ENCODE measurements at places on chromosomes 12 and 14.

- DNase-seq = no peak
Observed at GRCh38 chr14:53619691-53620231, 336.9 kb downstream of the BMP4 start.

- DNase-seq = peak; percentile 76
Observed at GRCh38 chr12:113196990-113197389, 11.5 kb downstream of the RITA1 start.

DNA sequence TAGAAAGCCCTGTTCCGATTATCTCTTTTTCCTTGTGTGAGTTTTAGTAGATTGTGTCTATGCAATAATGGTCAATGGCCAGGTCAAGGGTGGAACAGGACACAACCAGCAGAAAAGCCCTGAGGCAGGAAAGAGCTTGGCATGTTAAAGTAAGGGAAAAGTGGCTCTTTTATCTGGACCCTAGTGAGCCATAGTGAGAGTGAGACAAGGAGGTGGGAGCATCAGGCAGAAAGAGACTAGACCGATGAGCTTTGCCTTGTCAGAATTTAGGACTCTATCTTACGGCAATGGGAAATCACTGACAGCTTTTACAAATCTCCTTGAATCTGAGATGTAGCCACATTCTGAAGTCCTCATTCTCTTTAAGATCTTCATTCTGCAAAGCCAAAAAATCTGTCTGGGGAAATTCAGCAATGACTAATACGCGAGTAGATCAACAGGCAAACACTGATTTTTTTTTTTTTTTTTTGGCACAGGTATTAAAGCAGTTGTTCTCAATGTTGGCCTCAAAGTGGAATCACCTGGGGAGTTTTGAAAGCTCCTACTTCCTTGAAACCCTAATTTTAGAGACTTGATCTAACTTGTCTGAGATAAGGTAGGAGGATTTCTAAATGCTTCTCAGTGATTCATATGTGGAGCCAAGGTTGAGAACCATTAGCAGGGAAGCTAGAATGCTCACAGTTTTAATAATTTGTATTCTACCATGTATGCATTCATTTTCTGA is 33.9 kb downstream of the TMEM19 start:
- DNase-seq = no peak

DNA sequence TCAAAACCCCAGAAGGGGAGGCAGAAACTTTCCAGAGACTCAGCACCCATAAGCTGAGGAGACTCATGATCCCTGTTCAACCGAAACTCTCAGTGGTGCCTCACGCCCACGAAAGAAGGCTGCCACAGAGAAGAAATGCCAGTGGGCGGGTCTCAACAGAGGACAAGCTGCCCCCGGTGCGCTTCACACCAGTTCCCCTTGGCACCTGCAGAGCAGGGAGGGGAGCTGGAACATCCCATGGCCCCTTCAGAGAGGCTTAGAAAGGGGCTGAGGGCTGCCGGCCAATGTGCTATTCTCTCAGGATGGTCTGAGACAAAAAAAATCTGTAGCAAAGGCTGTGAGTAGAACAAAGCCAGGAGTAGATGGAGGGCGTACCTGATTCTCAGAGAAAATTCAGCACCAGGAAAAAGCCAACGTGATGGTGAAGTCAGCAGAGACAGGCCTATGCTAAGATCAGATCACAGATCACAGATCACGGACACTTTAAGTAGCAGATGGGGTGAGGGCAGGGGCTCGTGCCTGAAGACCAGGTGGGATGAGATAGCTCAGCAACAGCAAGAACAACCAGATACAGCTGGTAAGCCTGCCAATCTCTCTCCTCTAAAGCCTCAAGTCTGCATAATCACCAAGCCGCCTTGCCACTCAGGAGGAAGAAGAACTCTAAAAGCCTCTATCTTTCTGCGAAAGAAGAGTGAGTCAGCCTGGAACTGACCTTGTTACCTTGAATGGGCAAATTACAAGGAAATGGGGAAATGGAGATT is 206.4 kb upstream of the GRIP1 start:
- no peak for DNase-seq

DNA sequence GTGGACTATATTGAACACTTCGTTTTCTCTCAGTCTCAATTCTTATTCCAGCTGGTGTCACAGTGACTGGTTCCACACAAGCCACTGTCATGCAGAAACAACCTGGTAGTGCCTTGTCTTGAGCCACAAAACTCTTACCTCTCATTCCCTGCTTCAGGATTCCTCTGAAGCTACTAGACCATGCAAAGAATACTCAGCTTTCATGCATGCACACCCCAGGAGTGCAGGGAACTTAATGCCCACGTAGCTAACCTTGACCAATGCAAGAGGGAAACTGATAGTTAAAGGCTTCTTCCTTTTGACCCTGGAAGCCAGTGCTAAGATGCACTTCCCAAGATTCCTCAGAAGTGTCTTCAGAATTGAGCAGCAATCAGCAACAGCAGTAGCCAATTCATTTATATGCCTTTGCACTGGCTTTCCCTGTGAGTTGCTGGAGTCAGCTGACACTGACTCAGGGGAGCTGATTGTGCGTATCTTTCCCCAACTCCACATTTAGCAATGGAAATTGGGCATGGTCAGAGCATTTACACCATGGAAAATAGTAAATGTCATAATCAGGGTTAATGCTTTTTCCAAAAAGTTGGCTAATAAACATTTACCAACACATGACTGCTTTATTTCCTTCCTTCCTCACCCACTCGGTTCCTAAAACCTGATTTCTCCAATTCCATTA is 113.6 kb upstream of the SLC35F4 start:
- no peak for DNase-seq

DNA sequence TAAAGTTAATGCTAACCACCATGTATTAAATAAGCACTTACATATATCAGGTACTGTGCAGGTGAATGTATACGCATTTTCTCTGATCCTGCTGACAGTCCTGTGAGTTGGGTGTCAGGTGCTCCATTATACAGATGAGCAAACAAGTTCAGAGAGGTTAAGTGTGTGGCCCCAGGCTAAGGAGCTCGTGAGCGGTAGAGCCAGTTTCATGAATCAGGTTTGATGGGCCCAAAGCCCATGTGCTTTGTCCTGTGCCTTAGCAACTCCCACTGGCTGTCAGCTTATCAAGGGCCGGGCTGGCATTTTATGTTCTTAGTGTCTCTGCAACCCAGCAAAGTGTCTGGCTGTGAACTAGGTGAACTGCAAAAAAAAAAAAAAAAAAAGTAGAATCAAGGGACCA is 701.2 kb upstream of the TBX3 start:
- no peak for DNase-seq

- DNase-seq = no peak
Observed at GRCh38 chr14:46973295-46973694, 321.7 kb upstream of the RPL10L start.

DNA sequence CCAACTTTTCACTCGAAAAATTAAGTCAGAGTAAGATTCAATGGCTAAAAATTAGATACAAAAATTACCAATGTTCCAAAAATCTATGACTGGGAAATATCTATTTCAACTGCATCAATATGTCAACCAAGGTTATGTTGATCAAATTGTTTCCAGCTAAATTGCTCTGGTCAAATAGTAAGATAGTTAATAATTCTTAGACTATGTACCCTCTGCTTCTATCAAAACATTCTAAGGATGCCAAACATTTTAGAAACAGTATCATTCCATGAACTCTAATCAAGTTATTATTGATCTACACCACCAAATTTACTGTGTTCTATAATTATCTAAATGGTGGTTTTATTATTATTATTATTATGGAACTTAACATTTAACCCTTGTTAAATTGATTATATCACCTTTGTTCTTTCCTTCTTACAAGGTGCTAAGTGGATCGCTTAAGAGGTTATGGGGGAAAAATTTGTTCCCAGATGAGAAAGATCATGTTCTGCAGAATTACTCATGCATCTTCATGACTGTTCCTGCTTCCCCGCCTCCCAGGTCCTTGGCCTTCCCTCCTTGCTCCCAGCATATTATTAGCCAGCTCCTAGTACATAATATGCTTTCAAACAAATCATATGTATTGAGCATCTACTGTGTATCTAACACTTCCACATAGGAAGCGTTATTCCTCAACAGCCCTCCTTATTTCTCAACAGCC is 240.5 kb upstream of the KRR1 start:
- no peak for DNase-seq

DNA sequence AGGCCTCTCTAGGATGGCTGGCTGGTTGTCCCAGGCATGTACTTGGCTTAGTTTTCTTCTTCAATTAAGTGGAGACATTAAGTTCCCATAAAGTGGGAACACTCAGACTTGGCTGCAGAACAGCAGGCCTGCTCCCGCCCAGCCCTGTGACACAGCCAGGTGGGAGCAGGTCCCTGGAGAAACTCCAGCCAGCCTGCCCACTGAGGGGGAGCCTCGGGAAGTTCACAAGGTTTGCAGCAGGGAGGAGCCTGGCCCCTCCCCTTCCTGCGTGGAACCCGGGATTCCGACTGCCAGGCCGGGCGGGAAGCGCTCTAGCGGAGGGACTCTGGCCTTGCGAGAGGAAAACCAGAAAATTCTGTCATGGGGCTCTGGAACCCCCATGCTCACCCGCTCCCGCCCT is 98.3 kb upstream of the EVL start:
- DNase-seq = no peak

- no peak for DNase-seq
Observed at GRCh38 chr12:71694099-71694820, 8.4 kb downstream of the TMEM19 start.

DNA sequence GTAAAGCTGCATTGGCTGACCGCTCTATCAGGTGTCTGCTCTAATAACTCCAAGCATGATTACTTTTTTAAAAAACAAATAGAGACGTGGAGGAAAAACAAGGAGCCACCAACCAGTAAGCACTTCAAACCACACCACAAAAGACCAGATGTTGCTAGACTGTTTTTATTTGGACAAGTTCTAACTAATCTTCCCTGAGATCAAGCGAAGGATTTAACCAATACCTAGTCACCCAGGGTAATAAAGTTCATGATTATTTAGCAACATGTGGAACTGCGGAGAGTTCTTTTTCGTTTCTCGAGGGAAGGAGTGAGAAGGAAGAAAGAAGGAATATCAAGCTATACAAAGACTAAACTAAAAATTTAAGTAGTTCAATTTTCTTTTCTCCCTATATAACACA is 288.1 kb downstream of the DUSP6 start:
- DNase-seq = no peak

- DNase-seq = peak; percentile 58
Observed at GRCh38 chr14:24481622-24482324, 26.3 kb downstream of the CMA1 start.

DNA sequence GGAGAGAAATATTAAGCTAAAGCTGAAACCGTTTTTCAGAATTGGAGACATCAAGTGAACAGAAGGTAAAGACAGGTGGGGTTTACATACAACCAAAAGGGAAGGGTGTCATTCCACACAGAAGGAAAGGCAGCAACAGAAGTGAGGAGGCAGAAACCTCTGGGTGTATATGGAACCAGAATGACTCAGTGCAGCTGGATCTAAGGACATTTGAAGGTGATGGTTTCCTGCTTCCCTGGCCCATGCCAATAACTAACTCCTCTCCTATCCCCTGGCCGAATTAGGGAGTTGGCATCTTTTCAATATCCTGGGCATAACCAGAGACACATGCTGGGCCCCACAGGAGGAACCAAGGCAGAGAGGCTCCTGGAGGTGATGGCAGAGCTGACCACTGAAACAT is 8.4 kb downstream of the NCKAP5L start:
- no peak for DNase-seq

DNA sequence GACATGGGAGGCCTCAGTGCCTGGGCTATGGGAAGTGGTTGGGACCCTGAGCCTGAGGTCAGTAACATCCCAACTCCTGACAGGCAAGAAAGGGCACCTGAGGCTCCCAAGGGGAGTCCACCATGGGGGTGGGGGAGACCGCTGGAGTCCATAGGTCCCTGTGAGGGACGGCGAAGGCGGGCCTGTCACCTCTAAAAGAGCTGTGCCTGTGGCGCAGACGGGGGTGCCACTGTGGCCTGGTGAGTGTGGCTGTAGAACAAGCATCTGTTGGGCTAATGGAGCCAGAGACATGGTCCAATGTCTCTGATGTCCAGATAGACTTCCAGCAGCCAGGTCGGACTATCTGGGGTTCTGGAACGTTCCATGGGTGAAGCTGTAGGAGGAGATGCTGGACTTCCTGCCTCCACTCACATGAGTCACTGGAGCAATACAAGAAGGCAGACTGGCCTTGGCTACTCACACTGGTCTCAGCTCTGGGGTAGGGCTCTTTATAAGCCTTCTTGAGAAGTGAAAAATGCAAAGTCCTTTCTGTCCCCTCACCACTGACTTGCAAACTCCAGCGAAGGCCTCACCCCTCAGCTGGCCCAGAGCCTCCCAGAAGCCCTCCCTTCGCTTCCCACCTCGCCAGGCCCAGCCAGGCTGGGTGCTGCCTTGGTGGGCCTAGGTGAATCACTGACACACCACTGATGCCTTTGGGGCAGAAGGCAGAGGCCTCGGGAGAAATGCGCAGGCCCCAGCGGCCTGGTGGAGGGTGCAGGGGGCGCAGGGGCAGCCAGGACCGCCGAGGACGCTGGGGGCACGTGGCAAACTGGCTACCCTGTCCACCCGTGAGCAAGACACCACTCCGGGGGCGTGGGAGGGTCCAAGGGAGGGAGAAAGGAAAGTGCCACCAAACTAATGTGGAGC is 1.1 kb upstream of the TRAF3 start:
- peak; percentile 24 for DNase-seq

GRCh38 chr12:128316973-128317526 is 50.1 kb downstream of the TMEM132C start:
- no peak for DNase-seq

DNA sequence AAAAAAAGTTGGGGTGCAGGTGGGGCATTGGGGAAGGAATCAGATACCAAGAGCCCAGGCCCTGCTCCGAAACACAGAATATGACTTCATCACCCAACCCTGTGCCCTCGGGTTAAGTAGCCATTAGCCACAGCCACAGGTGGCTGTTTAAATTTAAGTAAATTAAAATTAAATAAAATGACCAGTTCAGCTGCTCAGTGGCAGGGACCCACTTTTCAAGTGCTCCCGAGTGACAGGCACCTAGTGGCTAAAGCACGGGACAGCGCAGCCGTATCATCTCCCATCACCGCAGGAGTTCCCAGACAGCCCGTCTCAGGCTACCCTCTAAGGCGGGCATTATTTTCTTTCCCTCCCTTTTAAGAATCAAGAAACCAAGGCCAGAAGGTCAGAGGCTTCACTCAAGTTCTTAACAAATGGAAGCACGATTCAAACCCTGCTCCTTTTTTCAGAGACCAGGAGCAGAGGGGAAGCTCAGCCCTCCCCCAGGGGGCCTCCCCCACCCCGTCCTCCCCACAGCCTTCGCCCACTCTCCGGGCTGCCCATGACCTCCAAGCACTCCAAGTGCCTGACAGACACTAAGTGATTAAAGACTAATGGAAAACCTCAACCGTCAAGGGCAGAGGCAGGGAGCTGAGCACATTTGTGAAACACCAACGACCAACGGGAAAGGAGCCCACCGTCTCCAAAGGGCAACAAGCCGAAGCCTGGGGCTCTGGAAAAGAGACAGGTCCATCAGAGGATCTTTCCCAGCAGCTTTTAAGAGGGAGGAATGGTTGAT is 5.2 kb downstream of the NCOR2 start:
- DNase-seq = no peak

All from stimulated activated naive CD8-positive, alpha-beta T cell treated with anti-CD3 and anti-CD28 coated beads, Interleukin-15, amount 100 ng/mL, for 72 hours (primary cell).